Large intestine (tissue), 12 donors: ENCODE measurements at places on chromosomes 2 and 18. TPM values are rescaled to one million over a fixed set of nuclear protein-coding genes. Genes with fewer than 3 reads are reported as not detected.

Gene CTLA4
- polyA plus RNA-seq: 0.33 TPM

Gene DUSP2
- polyA plus RNA-seq: 4.0 TPM

Gene ERICH2
- 0.69 TPM for polyA plus RNA-seq

Gene KCTD18
- polyA plus RNA-seq: 13.3 TPM

Gene ZEB2
- polyA plus RNA-seq: 32.8 TPM
